ENCODE measurements at places on chromosomes 7 and 10.

GRCh38 chr7:126843336-126843735 lies 409.4 kb downstream of the GRM8 start:
- no peak for DNase-seq

GRCh38 chr7:18489624-18490023 lies 5.9 kb upstream of the HDAC9 start:
- DNase-seq: no peak

DNA sequence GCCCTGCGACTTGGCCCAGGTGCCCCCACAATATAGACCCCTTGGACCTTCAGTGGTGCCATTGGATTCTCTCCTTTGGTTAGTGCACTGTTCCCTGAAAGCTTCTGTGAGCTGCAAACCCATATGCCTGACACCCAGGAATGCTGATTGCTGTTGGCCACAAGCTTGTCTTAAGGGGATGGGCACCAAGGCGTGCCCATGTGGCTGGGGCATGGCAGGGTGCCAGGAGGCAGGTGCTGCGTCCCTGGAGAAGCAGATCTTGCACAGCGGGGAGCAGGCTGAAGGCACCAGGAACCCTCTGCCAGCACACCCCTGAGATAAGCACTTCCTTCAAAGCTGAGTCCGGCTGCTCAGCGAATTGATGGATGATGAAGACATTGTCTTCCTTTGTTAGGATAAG lies 411.8 kb downstream of the SDK1 start:
- no peak for DNase-seq

GRCh38 chr7:18003286-18003994 lies 24.2 kb downstream of the PRPS1L1 start:
- DNase-seq: no peak

- no peak for DNase-seq
Observed at GRCh38 chr10:70584909-70585544, 17.5 kb downstream of the PRF1 start.

DNA sequence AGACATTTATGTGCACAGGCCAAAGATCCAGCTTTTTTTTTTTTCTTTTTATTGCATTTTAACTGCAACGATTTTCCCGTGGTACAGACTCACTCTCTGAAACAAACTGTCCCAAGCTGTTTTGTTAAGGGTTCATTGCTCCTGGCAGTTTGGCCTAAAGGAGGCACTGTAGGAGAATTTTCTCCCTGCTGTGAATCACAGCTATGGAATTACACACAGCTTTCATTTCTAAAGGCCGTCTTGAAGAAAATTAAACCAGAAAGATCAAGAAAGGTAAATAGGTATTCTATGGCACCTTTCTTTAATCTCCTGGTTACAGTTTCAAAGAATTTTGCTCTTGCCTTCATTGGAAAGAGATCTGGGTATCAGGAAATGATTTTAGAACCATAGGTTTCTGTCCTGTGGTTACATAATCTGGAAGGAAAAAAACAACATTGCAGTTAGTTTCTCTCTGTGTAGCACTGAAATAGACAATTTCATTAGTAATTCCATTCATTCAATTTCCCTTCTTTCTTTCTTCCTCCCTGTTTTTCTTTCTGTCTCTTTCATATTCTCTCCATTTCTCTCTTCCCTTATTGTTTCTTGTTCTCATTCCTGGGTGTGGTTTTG lies 51.2 kb downstream of the PDK4 start:
- DNase-seq: no peak

- no peak for DNase-seq
Observed at GRCh38 chr7:17234030-17234397, 64.4 kb upstream of the AHR start.

DNA sequence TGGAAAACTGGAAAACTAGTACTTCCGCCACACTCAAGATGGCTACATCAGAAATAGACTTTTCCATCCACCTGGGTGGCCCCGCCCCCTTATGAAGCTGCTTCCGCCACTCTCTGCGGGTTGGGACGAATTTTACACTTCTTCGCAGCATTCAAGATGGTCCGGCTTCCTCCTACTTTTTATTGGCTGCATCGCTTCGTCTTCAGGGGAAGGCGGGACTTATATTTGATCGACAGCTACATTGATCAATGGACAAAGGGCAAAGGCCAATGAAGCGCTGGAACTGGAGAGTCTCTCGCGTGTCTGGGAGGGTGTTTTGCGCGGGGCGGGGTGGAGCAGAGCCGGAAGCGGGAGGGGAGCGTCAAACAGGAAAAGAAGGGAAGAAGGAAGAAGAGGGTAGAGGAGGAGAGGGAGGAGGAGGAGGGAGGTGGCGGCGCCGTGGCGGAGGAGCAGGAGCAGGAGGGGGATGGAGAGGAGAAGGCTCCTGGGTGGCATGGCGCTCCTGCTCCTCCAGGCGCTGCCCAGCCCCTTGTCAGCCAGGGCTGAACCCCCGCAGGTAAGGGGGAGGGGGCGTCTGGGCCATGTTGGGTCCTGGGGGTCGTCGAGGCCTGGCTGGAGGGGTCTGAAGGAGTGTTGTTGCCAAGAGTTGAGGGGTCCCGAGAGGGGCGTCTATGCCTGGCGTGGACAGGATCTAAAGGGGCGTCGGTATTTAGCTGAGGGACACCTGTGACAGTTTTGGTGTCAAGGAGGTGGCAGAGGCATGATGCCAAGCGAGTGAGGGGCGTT lies at the start of gene WBP1L:
Gene WBP1L (plus strand): TSS at position 361 of the 786 bp plus-strand sequence. CDS start 106 bp downstream, at position 467.
- DNase-seq: peak; percentile 88

GRCh38 chr10:117260084-117260483 lies 19.2 kb downstream of the SLC18A2 start:
- no peak for DNase-seq

- DNase-seq: no peak
Observed at GRCh38 chr10:119786117-119786769, 60.4 kb downstream of the INPP5F start.

DNA sequence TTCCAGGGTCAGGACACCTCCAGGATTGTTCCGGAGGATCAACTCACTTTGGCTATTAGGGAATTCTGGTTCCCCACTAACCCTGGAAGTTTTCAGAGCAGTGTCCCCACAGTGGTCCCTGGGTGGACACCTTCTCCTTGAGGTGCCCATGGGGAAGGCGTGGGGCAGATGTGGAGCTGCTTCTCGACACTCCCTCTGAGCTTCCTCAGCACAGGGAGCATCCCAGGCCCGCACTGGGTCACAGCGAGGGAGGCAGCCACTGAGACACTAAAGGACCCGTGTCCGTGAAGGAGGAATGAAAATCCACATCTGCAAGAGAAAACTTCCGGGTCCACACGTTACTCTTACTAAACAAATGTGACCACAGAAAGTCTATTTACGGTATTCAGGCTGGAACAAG lies 48.2 kb upstream of the MNX1 start:
- no peak for DNase-seq

DNA sequence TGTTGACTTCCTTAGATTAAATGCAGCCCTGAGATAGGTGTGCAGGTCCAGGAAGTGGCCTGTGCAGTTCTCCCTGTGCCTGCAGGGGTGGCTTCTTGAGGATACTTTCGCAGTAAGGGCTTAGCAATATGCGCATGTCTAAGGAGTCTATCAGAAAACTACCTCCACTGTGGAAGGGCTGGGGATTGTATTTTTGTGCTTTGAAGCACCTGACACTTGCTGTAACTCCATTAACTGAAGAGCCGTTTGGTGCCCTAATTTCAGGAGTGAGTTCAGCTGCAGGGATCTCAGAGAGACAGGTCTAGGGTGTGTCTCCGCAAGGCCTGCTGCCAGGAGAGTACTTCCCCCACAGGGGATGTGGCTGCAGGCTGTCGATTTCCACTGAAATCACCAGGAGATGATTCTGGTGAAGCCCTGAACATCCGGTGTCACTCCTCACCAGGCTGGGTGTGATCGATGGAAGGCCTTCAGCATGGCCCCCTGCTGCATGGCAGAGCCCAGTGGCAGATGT lies 35.5 kb downstream of the IKZF1 start:
- DNase-seq: no peak

DNA sequence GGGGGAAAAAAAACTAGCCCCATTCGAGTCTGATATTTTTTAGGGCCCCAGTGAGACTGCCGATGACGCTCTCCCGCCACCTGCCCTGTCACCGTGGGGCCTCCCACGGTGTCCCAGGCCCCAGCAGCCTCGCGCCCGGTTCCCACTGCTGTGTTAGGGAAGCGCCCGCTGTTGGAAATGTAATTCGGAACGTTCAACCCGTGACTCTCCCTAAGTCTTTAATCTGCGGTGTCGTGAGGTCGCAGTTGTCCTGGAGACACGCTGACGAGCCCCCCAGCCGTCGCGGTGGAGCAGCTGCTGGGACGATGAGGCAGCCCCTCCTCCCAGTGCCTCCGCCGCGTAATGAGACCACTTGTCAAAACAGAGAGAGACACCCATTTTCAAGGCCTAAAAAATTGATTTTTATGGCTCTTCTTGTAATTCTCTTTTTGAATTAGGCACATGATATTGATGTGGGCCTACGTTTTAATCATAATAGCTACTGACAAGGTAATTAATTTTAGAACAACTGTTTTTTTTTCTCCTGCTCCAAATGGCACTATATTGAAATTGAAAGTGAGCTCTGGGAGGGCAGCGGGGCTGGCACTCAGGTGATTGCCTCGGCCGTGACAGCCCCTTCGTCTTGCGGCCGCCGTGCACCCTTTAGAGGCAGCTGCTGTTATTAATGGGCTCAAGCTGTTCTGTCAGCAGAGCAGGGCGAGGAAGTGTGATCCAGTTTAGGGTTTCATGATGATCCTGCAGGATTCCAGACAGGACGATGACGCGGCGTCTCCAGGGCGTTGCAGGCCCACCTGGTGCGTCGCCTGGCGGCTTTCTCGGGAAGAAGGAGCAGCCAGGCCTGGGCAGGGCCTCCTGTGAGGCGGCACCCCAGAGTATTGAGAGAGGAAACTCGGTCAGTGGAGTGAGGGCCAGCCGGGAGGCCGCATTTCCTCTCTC lies 63.3 kb downstream of the NKX6-2 start:
- DNase-seq: no peak

- no peak for DNase-seq
Observed at GRCh38 chr10:33460505-33461294, 126.2 kb upstream of the NRP1 start.

GRCh38 chr7:451255-452225 lies 68.1 kb downstream of the PDGFA start:
- no peak for DNase-seq

DNA sequence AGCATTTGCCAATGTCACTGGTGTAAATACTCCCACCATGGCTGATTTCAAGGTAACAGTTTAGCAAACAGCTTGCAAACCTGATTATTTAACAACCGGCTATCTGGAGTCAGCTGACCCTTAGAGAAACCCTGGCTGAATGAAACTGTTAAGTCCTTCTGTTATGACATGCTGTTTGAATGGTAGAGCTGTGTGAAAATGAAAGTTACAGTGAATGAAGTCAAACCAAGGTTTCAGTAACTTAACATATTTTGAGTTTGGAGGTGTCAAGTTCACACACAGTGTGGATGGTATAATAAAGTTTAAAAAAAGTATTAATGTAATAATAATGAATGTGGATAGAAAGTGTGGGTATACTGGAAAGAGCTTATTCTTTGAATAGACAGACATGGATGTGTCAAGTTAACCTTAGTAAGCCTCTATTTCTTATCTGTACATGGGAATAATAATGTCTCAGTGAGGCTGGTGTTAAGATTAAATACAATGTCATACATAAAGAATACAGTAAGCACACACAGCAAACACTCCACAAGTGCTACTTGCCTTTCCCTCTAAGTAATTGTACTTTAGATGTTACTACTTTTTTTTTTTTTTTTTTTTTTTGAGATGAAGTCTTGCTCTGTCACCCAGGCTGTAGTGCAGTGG lies 150.4 kb downstream of the TAX1BP1 start:
- DNase-seq: no peak

DNA sequence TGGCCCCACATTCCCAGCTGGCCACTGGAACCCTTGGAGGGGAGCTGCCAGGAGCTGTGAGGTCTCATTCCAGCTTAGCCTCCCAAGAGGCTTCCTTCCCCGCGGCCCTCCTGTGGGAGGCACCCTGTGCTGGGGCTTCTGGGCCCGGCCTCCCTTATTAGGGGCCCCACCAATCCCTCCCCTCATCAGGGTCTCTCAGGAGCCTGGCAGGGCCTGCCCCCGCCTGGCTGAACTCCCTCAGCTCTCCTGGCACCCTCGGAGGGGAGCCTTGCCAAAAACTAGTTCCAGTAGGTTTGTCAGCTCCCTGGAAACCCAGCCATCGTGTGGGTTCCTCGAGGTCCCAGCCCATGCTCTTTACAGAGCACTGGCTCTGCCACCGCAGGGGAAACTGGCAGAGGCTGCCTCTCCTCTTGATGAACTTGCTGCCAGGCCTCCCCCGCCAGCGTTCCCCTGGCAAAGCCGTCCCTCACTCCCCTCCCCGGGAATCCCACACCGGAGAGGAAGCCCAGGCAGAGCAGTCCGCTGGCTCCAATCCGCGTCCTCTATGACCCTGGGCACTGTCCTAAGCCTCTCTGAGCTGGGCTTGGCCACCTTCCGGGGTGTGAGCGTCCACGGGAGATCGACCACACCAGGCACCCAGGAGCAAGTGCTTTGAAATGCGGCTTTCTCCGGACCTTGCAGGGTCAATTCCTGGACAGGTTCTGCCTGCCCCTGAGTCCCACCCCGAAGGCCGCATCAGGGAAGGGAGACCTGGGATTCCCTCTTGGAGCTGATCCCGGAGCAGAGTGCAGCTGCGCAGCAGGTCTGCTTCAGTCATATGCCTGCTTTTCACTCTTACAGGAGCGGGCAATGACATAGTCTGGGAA lies 139.8 kb downstream of the ARHGAP22 start:
- DNase-seq: no peak

DNA sequence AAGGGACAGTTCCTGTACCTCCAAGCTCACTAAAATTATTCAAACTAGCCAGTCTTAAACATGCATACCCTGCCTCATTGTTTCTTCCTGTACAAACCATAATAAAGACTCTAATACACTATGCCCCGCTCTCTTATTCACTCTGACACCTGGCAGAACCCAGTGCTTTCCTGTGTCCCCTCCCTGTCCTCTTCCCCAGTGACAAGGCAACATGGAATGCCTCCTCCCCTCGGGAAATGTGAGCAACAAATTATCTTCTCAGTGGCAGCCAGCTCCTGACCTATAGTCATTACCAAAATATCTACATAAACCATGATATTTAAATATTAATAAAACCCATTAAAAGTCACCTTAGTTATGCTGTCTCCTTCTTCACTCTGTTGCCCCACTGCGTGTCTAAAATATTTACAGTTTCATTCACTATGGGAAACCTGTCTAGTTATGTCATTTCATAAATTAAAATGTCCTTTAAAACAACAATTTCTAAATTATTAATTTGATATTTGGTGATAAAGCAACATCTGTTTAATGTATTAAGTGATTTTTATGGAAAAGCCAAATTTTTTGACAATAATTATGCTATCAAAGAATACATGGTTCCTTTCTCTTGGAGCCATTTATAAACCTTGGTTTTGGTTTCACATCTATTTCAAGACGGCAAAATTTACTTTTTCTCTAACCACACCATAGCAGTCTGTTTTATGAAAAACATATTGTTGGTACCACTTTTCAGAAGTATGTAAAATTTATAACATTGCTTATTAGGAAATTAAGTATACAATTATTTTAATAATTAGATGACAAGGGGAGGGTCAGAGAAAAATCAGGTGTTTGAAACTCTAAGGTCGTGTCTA lies 1355.2 kb downstream of the XPNPEP1 start:
- no peak for DNase-seq

DNA sequence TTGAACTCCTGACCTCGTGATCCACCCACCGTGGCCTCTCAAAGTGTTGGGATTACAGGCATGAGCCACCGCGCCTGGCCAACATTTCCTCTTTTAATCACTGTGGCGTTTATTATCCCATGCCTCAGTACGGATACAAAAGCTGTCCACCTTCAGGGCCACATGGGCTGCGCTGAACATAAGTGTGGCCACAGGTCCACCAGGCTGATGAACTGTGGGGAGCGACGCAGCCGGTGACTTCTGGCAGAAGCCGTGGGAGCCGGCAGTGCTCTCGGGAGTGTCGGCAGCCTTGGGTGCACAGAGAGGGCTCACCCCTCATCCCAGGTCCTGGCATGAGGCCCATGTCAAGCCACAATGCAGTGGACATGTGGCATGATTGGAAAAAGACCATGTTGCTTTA lies 223.6 kb downstream of the TNS3 start:
- DNase-seq: no peak
